ENCODE measurements at places on chromosomes 4 and X. TPM values are rescaled to one million over a fixed set of nuclear protein-coding genes. Genes with fewer than 3 reads are reported as not detected.

Gene SUPT20HL1
- total RNA-seq, result not detected

DNA sequence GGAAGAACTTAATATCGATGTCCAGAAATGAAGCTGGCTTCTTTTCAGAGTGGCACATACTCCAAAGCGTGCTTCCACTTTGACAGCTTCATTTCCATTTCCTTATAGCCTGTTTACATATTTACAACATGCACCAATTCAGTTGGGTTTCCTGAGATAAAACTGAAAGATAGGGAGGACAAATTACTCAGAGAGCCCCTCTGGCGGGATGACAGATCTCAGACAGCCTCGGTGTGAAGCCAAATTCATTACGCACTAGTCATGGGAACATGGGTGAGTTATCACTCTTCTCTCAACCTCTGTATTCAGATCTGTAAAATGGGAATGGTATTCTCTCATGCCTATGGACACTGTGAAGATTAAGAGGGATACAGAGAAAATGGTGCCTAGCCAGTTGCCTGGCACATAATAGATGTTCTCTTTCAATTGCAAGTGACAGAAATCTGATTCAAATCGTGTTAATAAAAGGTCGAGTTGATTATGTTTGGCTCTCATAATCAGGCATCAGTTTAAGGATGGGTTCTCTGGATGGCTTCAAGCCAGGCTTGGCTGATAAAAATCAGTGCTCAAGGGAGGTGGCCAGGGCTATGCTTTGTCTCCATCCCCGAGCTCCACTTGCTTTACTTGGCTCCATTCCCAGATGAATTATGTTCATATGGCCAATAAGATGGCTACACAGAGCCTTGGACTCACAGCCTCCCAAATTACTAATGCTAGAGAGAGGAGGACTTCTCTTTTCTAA, 132.2 kb upstream of the C1QTNF7 start:
- no peak for DNase-seq
- no peaks in the 10 kb centered on the region for H3K4me1 ChIP-seq
- H3K27ac ChIP-seq, result no peak overlapping the region
- H3K27me3 ChIP-seq, result no peaks in the 10 kb centered on the region

GRCh38 chr4:80077639-80078038, 4.6 kb upstream of the ANTXR2 start:
- no peak overlapping the region for H3K4me3 ChIP-seq
- no peak for DNase-seq
- H3K4me1 ChIP-seq, result no peaks in the 10 kb centered on the region
- H3K27me3 ChIP-seq, result no peaks in the 10 kb centered on the region
- no peak overlapping the region for H3K27ac ChIP-seq

- H3K4me1 ChIP-seq, result no peaks in the 10 kb centered on the region
- no peak for DNase-seq
- H3K36me3 ChIP-seq, result no peaks in the 10 kb centered on the region
- no peaks in the 10 kb centered on the region for H3K27me3 ChIP-seq
- no peak overlapping the region for H3K4me3 ChIP-seq
Measured at GRCh38 chr4:18291981-18292380, 270.4 kb upstream of the LCORL start.

DNA sequence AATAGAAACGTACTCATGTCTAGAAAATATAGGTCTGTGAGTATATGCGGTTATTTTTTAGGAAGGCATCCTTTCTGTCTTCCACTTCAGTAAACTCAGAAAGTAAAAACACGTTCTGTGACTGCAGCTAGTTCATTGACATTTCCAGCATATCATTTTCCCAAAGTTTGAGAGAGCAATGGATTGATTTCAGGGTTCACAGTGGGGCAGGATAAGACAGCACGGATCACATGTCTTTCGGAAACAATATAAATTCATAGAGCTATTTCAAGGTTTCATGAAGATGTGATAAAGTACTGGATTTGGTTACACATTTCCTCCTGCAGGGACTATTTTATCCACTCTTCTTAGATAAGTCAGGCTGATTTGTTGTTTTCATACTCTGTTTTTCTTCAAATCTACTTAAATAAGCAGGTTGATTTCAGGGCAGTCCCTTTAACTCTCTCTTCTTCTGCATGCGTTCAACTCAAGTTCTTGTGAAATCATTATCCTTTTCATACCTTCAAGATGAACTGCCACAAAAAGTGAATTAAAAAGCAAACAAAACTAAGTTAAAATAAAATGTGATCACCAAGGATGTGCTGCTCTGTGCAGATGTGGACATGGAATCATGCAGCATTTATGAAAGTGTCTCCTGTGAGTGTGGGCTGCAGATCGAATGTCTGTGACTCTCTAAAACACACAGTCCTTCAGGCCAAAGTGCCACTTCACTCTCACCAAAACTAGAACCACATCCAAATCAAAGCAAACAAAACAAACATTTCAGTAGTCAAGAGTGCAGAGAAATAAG, 187.7 kb downstream of the UNC5C start:
- H3K27ac ChIP-seq, result no peak overlapping the region
- no peaks in the 10 kb centered on the region for H3K27me3 ChIP-seq
- no peaks in the 10 kb centered on the region for H3K36me3 ChIP-seq
- no peaks in the 10 kb centered on the region for H3K4me1 ChIP-seq
- DNase-seq, result no peak

DNA sequence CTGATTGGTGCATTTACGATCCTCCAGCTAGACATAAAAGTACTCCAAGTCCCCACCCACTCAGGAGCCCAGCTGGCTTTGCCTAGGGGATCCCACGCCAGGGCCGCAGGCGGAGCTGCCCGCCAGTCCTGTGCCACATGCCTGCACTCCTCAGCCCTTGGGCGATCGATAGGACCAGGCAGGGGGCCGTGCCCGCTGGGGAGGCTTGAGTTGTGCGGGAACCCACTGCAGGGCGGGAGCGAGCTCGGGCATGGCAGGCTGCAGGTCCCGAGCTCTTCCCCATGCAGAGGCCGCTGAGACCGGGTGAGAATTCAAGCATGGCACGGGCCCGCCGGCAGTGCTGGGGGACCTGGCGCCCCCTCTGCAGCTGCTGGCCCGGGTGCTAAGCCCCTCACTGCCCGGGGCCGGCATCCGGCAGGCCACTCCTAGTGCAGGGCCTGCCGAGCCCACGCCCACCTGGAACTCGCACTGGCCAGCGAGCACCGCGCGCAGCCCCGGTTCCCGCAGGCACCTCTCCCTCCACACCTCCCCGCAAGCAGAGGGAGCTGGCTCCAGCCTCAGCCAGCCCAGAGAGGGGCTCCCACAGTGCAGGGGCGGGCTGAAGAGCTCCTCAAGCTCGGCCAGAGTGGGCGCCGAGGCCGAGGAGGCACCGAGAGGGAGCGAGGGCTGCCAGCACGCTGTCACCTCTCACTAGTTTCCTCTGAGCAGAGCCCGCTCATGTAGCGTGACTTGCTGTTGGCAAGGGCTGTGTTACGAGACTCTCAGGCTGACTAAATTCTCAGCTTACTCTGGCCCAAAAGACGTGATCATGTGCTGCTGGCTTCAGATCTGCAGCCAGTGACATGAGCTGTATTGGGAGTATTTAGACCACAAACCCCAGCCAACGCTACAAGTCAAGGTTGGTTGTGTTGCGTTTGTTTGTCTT, 87.5 kb downstream of the TRAPPC11 start:
- H3K4me1 ChIP-seq, result peaks cover 5% of the 10 kb centered on the region
- no peak for DNase-seq
- H3K27ac ChIP-seq, result no peak overlapping the region
- H3K27me3 ChIP-seq, result no peaks in the 10 kb centered on the region
- no peak overlapping the region for H3K4me3 ChIP-seq

Gene KLHL34
- 3.6 TPM for total RNA-seq

DNA sequence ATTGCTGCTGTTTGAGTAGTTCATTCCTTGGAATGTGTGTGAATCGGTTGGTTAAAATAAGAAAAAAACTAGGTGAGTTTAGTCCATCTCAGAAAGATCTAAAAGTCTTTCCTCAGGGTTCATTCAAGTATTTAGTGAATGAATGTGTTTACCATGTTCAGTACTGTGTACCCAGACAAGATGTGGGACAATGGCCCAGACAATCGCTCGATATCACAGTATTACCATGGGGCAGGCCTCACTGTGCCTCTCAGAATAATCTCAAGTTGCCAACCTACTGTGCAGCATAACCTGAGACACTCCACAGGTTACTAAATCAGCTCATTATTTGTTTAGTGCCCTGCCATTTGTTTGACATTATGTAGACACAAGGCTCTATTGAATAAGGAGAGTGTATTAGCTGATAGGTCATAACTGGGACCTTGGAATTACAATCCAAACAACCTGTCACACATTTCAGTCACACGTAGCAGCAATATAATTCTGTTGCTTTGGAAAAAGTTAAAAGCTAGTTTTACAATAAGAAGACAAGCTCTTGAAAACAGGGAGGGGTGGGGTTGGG, 24.9 kb upstream of the AMOT start:
- no peak overlapping the region for H3K27ac ChIP-seq
- H3K27me3 ChIP-seq, result no peaks in the 10 kb centered on the region
- H3K4me3 ChIP-seq, result no peak overlapping the region

Gene PWWP3B
- total RNA-seq, result 0.15 TPM

GRCh38 chrX:47648376-47648775, 2.0 kb downstream of the ELK1 start:
- H3K27ac ChIP-seq, result no peak overlapping the region
- no peaks in the 10 kb centered on the region for H3K4me1 ChIP-seq

- no peak overlapping the region for H3K4me3 ChIP-seq
- no peaks in the 10 kb centered on the region for H3K27me3 ChIP-seq
- H3K36me3 ChIP-seq, result no peaks in the 10 kb centered on the region
- no peak for DNase-seq
- H3K4me1 ChIP-seq, result no peaks in the 10 kb centered on the region
Measured at GRCh38 chrX:103197721-103198306, 17.1 kb upstream of the BEX4 start.

DNA sequence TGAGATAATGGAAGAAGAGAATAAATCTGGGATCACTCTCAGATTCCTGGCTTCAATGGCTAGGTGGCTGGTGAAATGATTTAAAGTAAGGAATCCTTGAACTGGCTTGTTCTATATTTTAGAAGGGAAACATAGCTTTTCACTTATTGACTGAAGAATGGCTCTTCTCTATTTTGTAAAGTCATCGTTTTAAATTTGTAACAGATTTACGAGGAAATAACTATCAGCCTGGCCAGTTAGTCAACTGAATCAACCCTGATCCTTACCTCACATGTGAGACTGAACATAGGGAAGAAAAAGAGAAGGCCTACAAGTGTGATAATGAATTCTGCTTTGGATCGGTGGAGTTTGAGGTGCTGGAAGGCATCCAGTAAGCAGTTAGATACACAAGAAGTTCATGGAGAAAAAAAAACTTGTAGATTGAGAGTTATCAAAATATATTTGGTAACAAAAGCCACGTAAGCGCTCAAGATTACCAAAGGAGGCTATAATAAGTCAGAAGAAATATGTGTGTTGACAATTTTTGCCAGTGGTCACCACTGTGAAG, 12.0 kb downstream of the AREG start:
- no peaks in the 10 kb centered on the region for H3K36me3 ChIP-seq
- H3K4me1 ChIP-seq, result no peaks in the 10 kb centered on the region
- no peaks in the 10 kb centered on the region for H3K27me3 ChIP-seq

DNA sequence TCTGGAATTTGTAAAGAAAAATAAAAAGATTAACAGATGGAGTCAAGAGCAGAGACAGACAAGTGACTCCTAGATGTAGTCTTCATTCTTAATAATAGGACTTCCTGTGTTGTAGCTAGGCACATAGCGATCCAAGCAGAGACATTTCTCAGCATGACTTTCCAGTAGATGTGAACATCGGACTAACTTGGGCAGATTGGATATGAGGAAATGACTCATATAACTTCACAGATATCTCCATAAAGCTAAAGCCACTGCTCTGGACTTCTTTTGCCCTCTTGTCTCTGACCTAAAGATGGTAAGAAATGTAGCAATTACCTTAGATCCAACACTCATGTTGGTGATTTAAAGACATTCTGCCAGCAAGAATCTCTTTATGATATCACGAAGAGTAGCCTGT, 131.7 kb downstream of the EPHA5 start:
- no peak overlapping the region for H3K4me3 ChIP-seq
- no peak overlapping the region for H3K27ac ChIP-seq
- no peak for DNase-seq
- H3K27me3 ChIP-seq, result no peaks in the 10 kb centered on the region

Gene LAGE3
- 35.3 TPM for total RNA-seq

Gene ZFYVE28
- total RNA-seq, result 31.6 TPM

DNA sequence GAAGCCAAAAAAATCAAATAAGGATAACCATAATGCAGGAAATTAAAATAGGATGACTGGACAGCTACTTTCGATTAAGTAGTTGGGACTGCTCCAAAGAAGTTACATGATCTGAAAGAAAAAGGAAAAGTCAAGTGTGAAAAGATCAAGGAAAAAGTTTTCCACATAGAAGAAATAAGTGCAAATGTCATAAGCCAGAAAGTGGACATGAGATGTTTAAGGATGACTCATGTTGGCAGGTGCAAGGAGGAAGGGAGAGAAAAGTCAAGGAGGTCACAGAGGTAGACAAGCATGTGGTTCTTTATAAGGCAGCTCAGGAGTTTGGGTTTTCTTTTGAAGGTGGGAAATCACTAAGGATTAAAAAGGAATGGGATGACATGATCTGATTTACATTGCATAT, 89.8 kb upstream of the GPRIN3 start:
- no peak overlapping the region for H3K27ac ChIP-seq
- no peak overlapping the region for H3K4me3 ChIP-seq
- H3K4me1 ChIP-seq, result no peaks in the 10 kb centered on the region
- no peaks in the 10 kb centered on the region for H3K36me3 ChIP-seq
- H3K27me3 ChIP-seq, result no peaks in the 10 kb centered on the region

DNA sequence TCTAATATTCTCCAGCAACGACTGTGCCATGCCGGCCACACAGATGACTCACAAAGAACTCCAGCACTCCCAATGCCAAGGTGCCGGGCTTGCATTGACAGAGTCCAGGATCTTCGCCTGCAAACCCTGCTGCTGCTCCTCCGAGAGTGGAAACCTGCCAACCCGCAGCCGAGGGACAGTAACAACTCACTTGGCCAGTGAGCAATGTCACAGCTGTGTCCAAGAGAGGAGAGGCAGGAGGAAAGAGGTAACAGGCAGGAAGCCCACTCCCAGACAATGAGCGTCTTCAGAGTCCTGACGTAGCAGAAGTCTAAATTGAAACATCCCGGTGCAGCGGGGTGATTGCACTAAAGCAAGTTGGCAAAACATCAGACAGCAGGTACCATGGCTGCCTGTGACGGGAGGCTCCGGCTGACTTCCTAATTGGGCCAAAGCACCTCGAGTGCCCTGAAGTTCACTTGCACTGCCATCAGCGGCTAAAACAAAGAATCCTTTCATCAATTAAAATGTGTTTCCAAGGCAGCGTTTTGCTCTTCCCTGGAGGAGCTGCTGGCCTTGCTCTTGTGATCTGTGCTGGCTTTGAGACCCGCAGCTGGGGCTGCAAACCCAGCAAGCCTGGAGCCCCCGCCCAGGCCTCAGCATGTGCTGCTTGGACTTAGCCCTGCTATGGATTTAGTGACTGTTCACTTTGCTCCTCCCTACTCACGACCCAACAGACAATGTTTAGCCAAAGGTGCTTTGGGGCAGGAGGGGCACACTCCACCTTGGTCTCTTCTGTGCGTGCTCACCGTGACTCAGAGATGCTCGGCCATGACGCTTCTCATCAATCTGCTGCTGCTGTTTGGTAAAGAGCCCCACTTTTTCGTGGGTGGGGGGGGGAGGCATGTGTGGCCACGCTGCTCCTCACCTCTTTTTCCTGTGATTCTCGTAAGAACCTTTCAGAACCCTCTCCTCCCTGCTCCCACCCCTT, 36.5 kb downstream of the DCTD start:
- H3K36me3 ChIP-seq, result no peaks in the 10 kb centered on the region
- no peak overlapping the region for H3K27ac ChIP-seq
- no peak for DNase-seq
- H3K27me3 ChIP-seq, result no peaks in the 10 kb centered on the region
- H3K4me1 ChIP-seq, result no peaks in the 10 kb centered on the region
- no peak overlapping the region for H3K4me3 ChIP-seq

Gene TXK
- 0.72 TPM for total RNA-seq
